ENCODE measurements at places on chromosomes 1 and 21.

DNA sequence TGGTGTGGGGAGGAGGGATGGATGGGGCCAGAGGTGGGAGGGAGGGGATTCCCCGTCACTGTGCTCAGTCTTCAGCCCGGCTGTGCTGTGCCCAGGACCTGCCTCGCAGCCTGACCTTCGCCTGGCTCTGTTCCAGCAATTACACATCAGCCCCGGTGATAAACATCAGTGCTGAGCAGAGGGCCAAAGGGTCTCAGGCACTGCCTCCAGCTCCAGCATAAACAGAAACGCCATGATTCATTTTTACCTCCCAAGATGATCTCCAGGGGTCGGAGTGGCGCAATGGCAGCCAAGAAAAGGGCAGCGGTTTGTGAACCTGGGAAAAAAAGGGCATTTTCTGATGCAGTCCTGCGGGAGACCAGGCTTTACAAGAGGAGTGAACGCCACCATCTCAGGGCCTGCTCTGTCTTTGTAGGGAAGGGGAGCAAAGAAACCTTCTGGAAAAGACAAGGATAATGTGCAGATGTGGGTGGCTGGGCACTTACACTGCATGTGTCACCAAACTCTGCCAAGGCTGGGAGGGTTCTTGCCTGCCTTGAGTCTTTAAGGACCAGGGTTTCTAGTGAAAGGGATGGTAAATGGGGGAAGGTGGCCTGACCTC lies 28.1 kb downstream of the SHISA4 start:
- no peak for DNase-seq

- DNase-seq, result no peak
Observed at GRCh38 chr1:229896861-229897260, 170.2 kb upstream of the GALNT2 start.

DNA sequence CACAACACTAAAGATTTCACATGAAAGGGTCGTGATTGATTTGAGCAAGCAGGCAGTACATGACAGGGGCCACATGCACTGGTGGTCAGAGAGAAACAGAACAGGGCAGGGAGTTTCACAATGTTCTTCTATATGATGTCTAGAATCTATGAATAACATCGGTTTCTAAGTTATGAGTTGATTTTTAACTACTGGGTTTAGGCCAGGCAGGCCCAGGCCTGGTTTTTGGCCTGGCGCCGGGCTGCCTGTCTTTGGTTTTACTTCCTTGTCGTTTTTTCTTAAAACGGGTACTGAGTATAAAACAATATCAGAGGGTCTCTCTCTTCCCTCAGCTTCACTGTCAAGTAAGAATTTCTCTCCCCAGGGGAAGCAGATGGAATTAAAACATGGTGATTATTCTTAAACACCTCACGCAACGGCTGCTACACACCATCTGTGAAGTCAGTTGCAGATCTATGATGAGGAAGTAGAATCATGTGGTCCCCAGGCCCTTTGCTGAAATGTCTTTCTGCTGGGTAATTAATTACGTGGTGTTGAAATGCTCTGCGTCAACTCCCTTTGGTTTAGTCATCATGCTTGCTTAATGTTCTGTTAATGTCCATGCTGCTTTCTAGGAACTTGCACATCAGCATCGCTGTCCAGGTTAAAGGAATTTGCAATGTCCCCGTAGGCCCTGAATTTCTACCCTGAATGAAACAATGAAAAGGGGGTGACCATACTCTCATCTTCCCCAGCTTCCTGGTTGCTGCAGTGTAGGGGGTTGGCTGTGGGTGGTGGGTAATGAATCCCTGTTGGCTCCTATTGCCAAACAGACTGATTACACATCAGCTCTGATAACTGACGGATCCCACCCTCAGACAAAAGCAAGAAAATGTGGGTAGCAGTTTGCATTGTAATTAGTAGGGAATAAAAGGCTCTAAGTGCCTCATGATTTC lies 70.3 kb downstream of the SERINC2 start:
- no peak for DNase-seq

DNA sequence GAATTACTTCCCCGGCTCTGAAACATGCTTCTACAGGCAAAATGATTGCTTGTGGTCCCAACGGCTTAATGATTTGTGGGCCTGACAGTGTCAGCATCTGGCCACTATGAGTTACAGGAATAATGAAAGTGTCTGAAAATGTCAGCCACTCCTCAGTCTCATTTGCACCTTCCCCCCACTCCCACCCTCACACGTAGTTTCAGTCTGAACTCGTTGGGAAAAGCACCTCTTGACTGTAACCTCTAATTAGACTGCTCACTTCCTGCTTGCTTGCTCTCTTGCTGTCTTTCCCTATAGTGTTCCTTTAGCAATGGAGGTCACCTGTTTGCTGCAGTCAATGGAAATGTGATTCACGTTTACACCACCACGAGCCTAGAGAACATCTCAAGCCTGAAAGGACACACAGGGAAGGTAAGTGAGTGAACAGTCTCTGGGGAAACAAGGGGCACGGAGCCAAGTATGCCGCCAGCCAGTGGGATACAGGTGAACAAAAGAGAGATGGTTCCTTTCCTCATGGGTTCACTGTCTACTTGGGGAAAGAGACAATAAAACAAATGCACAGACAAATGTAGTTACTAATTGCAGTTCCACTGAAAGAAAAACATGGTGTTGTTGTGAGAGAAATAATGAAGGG lies 27.1 kb downstream of the CFAP57 start:
- no peak for DNase-seq

GRCh38 chr1:27033043-27033746 lies 20.5 kb upstream of the TENT5B start:
- DNase-seq, result no peak

- DNase-seq, result no peak
Observed at GRCh38 chr1:34806396-34806795, 13.6 kb downstream of the GJA4 start.

DNA sequence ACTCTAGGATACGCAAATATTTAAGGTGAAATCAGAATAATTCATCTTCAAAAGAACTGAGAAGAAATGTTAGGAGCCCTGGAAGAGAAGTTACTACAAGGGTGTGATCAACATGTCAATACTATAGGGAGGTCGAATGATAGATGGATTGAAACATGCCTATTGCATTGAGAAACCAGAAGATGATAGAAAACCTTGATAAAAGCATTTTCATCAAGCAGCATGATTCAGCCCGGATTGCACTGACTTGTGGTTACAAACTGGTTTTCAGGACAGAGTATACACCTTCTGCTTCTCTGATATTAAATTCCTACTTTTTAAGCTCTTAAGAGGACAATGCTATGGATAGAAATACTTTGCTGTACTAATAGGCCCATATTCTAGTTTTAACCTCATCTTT lies 164.2 kb downstream of the FMN2 start:
- no peak for DNase-seq

DNA sequence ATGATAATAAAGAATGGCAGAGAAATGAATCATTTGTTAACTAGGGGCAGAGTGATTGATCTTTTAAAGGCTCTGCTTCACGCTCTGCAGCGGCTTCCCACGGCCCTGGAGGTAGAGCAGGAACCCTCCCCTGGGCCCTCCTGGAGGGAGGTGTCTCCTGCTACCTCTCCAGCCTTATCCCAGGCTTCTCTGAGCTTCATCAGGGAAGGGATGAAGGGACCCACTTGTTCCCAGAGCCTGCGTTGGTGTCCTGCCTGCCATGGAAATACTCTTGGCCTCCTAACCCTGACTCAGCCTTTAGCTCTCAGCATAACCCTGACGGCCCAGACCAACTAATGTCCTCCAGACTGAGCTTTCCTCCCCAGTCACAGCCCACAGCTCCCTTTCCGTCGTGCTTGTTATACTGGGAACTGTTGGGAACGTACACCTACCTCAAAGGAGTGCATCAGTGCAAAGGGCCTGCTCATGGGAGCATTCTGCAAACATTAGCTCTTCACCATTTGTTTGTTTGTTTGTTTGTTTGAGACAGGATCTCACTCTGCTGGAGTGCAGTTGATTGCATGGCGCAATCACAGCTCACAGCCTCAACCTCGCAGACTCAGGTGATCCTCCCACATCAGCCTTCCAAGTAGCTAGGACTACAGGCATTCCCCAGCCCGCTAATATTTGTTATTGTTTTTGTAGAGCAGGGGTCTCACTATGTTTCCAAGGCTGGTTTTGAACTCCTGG lies 17.4 kb upstream of the HNRNPU start:
- no peak for DNase-seq

GRCh38 chr1:1430114-1430982 lies 5.1 kb upstream of the VWA1 start:
- no peak for DNase-seq

DNA sequence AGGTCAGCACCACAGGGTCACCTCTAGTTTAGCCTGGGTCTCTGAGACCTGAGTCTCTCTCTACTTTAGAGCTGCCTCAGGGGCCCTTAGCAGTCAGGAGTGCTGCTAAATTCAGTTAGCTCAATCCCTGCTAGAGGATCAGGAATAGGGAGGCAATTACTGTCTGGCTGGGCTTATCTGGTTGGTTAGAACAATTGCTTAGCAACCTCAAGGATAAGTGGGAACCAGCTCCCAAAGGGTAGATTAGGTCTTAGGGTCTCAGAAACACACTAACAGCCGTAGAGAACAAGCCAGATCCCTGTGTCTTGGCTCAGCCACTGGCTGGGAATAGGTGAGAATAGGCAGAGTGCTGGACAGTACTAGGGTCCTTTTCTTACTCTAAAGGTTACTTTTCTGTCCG lies 7.7 kb downstream of the PM20D1 start:
- DNase-seq, result no peak

Measured in T-helper 9 cell (primary cell).